ENCODE measurements at places on chromosomes 7 and 10. TPM values are rescaled to one million over a fixed set of nuclear protein-coding genes. Genes with fewer than 3 reads are reported as not detected.

GRCh38 chr7:149870274-149870673 lies 3.5 kb upstream of the ATP6V0E2 start:
- H3K27me3 ChIP-seq, result no peaks in the 10 kb centered on the region
- H3K36me3 ChIP-seq, result no peaks in the 10 kb centered on the region
- no peak overlapping the region for H3K27ac ChIP-seq

- H3K27ac ChIP-seq, result no peak overlapping the region
- no peak for DNase-seq
- H3K4me1 ChIP-seq, result peaks cover 8% of the 10 kb centered on the region
- no peaks in the 10 kb centered on the region for H3K36me3 ChIP-seq
- H3K27me3 ChIP-seq, result no peaks in the 10 kb centered on the region
- H3K4me3 ChIP-seq, result no peak overlapping the region
Observed at GRCh38 chr7:37441816-37442215, 6.8 kb downstream of the ELMO1 start.

GRCh38 chr7:6477318-6477660 lies 29.5 kb upstream of the DAGLB start:
- no peak overlapping the region for H3K4me3 ChIP-seq
- no peaks in the 10 kb centered on the region for H3K27me3 ChIP-seq
- H3K36me3 ChIP-seq, result no peaks in the 10 kb centered on the region
- DNase-seq, result no peak
- H3K27ac ChIP-seq, result no peak overlapping the region
- H3K4me1 ChIP-seq, result peaks cover 23% of the 10 kb centered on the region

- DNase-seq, result no peak
- no peak overlapping the region for H3K27ac ChIP-seq
- no peaks in the 10 kb centered on the region for H3K4me1 ChIP-seq
- no peaks in the 10 kb centered on the region for H3K36me3 ChIP-seq
- no peaks in the 10 kb centered on the region for H3K27me3 ChIP-seq
- H3K4me3 ChIP-seq, result no peak overlapping the region
Observed at GRCh38 chr10:72597897-72598296, 28.0 kb downstream of the MICU1 start.

DNA sequence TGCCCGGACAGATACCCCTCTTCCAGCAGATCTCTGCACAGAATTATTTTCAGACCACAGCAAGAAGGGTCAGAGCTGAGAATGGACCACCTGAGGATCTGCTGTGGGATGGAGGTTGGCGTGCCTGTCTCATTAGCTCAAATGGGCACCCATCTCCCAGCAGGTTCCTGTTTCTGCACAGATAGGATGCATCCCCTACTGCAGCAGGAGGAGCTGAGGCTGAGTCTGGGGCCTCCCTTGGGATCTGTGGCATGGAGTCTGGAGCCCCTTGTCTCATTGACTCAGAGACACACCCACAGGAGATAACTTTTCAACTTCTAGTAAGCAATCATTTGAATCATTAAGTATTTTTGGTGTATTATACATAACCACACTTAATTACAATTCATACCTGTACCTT lies 212.7 kb downstream of the ADK start:
- no peaks in the 10 kb centered on the region for H3K36me3 ChIP-seq
- H3K4me1 ChIP-seq, result no peaks in the 10 kb centered on the region
- no peak overlapping the region for H3K4me3 ChIP-seq
- H3K27ac ChIP-seq, result no peak overlapping the region
- DNase-seq, result no peak
- no peaks in the 10 kb centered on the region for H3K27me3 ChIP-seq

GRCh38 chr7:28607855-28608193 lies 195.5 kb downstream of the CREB5 start:
- H3K27me3 ChIP-seq, result no peaks in the 10 kb centered on the region
- no peak for DNase-seq
- no peak overlapping the region for H3K4me3 ChIP-seq
- H3K4me1 ChIP-seq, result no peaks in the 10 kb centered on the region

The CARD11 gene
- total RNA-seq, result 2.9 TPM

The UFSP1 gene
- total RNA-seq, result 3.0 TPM

The DDX56 gene
- 72.8 TPM for total RNA-seq

The SH3PXD2A gene
- 10.8 TPM for total RNA-seq

- no peak overlapping the region for H3K27ac ChIP-seq
- no peaks in the 10 kb centered on the region for H3K4me1 ChIP-seq
- no peaks in the 10 kb centered on the region for H3K27me3 ChIP-seq
- no peak for DNase-seq
Observed at GRCh38 chr10:126061526-126061925, 165.2 kb downstream of the FANK1 start.

The C10orf53 gene
- 33.5 TPM for total RNA-seq

DNA sequence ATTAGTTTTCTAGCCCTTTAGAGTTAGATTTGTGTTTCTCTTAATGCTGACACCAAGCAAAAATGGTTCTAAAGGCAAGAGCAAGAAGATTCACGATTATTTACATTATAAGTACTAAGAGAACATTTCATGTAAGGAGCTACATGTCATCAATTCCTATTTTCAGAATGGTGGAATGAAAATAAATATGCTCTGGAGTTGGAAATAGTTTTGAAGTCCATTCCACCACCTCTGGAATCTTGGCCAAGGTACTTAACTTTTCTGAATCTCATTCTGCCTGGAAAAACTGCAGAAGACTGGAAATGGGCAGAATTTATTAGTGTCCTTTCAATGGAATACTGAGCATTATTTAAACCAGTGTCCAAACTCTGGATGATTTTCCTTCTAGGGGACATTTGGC lies 125.1 kb upstream of the RAB11FIP2 start:
- H3K4me3 ChIP-seq, result no peak overlapping the region
- DNase-seq, result no peak
- H3K27me3 ChIP-seq, result no peaks in the 10 kb centered on the region
- H3K4me1 ChIP-seq, result no peaks in the 10 kb centered on the region

DNA sequence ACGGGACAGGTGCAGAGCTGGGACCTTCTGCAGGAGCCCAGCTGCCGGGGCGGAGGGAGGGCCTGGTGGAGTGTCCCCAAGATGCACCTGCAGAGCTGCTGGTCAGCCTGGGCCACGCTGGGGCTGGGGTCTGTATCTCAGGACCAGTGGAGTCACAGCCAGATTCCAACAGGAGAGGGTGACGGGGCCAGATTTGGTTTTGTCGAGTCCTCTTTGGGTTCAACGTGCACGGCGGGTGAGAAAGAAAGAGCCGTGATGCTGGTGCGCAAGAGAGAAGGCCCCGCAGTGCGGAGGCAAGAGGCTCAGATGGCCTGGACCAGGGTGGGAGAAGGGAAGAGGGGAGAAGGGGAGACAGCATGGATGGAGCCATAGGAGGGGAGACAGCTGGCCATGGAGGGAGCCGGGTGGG lies 462.9 kb downstream of the PTPRN2 start:
- no peak for DNase-seq
- no peak overlapping the region for H3K27ac ChIP-seq
- no peaks in the 10 kb centered on the region for H3K36me3 ChIP-seq

The DLX6 gene
- 7.3 TPM for total RNA-seq

The KAZALD1 gene
- 6.4 TPM for total RNA-seq

DNA sequence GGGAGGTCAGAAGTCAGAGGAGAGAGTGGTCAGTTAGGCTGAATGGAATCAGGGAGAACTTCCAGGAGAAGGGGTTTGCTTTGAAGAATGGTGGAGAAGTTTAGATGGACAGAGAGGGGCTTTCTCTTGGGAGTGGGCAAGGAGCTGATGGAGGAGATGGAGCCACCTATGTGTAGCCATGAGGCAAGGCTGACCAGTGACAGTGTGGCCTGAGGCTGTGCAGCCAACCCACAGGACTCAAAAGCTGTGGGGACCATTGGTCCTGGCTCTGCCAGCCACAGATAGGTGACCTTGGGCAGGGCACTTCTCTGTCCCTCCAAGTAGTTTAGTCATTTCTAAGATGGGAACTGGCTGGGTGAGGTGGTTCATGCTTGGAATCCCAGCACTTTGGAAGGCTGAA lies 18.7 kb downstream of the NEURL1 start:
- H3K27me3 ChIP-seq, result no peaks in the 10 kb centered on the region
- H3K36me3 ChIP-seq, result no peaks in the 10 kb centered on the region
- no peak overlapping the region for H3K4me3 ChIP-seq
- H3K4me1 ChIP-seq, result peaks cover 6% of the 10 kb centered on the region

The SLC39A12 gene
- 0.47 TPM for total RNA-seq

Measured in testis (tissue), 5 donors.